Activated naive CD4-positive, alpha-beta T cell (primary cell): ENCODE measurements at places on chromosomes 7 and 10.

DNA sequence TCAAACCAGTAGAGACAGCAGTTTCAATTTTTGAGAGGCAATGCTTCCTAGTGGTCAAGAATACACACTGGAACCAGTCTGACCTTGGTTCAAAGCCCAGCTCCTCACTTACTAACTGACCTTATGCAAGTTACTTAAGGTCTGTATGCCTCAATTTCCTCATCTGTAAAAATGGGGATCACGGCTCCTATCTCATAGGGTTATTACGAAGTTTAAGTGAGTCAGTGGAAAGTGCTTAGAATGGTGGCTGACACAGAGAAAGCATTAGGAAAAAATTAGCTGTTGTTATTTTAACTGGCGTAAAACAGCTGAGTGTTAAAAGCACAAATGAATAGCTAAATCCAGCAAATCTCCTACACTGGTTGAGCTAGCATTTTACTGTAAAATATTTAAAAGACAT lies 162.4 kb upstream of the LAMB4 start:
- DNase-seq: no peak

DNA sequence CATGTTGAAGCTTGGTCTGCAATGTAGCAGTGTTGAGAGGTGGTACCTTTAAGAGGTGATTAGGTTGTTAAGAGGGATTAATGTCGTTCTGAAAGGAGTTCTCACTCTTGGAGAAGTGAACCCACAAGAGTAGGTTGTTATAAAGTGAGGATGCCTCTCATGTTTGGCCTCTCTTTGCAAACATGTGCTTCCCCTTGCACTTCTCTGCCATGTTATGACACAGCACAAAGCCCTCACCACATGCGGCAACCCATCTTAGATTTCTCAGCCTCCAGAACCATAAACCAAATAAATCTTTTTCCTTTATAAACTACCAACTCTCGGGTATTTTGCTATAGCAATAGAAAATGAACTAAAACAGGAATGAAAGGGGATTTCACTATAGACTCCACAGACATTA lies 66.3 kb downstream of the KMT2C start:
- no peak for DNase-seq

- no peak for DNase-seq
Observed at GRCh38 chr10:89003344-89003743, 12.7 kb downstream of the FAS start.

GRCh38 chr7:141410353-141411000 lies 140.7 kb upstream of the AGK start:
- no peak for DNase-seq

GRCh38 chr7:2517026-2517425 lies 2.5 kb upstream of the LFNG start:
- DNase-seq: no peak

DNA sequence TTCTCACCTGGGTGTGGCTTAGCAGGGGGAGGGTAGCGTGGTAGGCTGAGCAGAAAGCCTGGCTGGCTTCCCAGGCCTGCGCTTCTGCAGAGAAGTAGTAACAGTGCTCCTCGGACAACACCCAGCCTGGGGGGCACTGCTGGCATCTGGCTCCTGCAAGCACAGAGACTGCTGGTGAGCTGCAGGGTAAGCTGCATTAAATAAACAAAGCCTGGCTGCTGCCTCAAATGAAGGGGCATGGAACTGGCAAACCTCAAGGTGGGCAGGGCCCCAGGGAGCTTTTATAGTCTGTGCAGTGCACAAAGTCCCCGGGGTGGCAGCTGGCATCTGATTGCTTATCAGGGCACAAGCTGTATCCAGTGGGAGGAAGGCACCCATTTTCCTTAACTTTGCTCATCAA lies 3.9 kb downstream of the KLRG2 start:
- no peak for DNase-seq

DNA sequence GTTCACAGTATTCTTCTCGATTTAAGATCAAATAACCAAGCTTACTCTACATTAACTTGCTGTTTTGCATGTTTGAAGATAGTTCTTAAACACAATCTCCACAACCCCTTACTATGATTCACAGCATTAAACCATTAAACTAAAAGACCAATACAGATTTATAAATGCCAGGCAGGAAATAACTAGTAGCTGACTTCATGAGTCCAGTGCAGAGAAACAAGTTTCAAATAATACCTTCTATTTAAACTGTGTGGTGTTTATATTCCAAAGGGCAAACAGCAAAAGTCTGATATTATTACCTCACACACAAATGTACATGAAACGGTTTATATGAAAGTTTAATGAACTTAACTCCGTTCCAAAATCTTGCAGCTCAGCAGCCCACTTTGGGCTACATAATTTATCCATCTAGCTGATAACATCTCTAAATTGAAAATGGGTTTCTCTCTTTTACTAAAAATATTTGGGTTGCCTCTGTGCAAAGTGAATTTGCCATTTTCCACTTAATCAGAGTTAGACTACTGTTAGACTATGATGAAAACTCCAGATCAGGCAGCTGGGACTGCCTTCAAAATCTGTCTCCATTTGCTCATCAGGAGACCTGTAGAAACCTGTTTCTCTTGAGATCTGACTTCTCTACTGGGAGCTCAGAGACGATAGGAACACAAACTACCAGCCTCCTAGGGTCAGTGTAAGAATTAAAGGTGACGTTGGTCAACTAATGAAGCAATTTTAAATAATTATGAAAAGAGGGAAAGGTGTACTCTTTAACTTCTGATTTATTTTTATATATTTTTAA lies 287.3 kb downstream of the FZD1 start:
- DNase-seq: no peak

DNA sequence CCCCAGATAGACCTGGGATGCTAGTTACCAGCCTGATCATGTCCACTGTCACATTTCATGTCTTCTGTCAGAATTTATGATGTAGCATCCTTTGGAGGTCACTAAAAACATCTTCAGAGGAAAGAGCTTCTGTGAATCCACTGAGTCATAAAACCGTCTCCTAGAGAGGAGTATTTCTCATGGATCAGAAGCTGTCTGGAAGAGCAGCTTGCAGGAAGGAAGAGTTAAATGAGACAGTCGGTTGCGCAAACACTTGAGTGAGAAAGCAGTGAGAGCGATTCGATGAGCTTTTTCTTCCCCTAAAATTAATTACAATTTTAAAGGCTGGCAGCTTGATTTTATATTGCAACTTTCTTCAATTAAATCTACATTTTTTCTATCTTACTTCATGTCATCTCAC lies 47.2 kb upstream of the WDR11 start:
- DNase-seq: no peak

DNA sequence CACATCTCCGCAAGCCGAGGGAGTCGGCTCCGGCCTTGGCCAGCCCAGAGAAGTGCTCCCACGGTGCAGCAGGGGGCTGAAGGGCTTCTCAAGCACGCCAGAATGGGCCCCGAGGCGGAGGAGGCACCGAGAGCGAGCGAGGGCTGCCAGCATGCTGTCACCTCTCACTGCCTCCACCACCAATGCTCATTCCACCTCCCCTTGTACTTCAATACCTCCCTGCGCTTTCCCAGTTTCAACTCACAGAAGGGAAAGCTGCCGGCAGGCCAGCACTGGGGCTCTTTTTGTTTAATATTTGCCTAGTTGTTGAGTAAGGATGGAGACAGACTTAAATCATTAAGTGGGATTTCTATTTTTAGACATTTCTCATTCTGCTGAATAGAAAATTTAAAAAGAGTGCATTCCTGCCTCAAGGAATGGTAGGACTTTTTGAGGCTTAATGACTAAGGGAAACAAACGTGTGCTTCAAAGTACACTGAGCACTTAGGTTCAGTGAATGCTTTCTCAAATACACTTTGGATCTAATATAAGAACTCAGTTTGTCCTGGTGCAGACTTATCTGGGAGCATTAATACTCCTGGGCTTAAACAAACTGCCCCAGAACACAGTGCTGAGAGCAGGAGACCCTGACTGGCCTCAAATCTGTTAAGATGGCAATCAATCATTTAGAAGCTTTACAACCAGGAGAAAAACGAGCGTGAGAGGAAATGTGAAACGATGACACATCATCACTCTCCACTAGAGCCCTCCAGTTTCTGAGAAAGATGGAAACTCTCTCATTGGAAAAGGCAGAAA lies 131.2 kb downstream of the RALA start:
- no peak for DNase-seq

DNA sequence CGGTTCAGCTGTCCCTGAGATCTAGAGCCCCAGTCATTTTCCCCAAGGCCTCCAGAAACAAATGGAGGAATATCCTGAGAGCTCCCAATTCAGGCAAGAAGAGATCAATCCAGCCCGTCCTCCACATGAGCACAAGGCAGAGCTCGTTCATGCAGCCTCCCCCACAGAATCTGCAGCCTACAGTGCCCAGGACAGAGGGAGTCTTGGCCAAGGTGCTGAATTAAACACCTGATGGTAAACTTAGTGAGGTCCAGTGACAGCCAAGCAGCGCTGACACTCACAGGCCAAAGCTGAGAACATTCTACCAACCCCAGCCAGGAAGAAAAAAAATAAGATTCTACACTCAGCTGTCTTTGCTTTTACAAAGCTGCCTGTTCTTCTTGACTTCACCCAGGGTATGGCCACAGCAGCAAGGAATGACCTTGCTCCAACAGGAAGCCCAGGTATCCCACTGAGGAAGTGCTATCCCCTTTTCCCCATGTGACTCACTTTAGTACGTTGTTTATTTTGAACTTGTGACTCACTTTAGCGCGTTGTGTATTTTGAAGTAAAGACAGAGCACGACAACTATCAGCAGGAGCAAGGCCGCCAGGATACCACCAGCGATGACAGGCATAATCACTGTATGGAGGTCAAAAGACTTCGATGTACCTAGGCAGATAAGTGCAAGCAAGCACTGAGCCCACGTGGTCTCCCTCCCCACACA lies 4.4 kb upstream of the CUZD1 start:
- DNase-seq: no peak

DNA sequence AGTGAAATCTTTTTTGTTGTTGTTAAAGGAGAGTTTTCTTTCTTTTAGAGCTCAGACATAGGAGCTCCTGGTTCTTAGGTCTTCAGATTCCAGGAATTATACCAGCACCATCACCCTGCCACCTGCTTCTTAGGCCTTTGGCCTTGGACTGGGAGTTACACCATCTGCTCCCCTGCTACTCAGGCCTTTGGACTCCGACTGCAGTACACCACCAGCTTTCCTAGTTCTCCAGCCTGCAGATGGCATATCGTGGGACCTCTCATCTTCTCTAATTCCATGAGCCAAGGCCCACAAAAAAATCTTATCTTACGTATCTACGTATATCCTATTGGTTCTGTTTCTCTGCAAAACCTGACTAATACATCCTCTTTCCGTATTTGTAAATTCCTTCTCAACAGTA lies 5.1 kb upstream of the TACC2 start:
- no peak for DNase-seq

- no peak for DNase-seq
Observed at GRCh38 chr7:6164491-6164890, 107.9 kb downstream of the CYTH3 start.

GRCh38 chr10:50402466-50402865 lies 151.2 kb upstream of the ASAH2 start:
- no peak for DNase-seq

DNA sequence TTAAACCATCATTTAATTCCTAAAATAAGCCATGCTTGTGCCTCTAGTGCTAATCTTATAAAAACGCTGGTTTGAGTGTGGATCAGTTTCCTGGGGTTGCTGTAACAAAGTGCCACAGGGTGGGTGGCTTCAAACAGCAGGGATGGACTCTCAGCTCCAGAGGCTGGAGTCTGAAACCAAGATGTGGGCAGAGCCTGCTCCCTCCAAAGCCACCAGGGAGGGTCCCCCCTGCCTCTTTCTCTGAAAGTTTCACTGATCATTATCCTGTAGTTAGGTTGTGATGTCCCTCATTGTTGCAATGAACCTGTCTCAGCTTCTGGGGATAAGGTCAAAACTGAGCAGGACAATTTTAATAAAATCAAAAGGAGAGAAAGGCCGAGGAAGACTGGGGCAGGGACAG lies 251.9 kb upstream of the TCERG1L start:
- DNase-seq: no peak

- DNase-seq: no peak
Observed at GRCh38 chr10:106836933-106837663, 327.4 kb downstream of the SORCS1 start.

DNA sequence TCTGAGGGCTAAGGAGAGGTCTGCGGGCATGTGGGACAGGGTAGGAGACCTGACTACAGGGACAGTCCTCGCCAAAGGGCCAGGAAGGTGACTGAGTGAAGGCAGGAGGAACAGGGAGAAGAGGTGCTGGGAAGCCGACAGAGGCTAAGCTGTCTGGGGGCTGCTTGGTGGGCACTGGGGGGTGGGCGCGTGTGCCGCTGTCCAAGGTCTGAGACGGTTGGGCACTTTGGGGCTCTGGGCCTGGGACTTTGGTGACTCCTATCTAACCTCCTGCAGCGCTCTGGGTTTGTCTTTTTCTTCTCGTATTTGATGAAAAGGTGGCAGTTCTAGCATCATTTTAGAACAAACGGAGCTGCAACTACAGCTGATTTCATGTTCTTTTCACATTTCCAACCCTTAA lies 141.5 kb downstream of the C10orf105 start:
- no peak for DNase-seq

- DNase-seq: no peak
Observed at GRCh38 chr7:51234139-51234538, 82.5 kb downstream of the COBL start.

DNA sequence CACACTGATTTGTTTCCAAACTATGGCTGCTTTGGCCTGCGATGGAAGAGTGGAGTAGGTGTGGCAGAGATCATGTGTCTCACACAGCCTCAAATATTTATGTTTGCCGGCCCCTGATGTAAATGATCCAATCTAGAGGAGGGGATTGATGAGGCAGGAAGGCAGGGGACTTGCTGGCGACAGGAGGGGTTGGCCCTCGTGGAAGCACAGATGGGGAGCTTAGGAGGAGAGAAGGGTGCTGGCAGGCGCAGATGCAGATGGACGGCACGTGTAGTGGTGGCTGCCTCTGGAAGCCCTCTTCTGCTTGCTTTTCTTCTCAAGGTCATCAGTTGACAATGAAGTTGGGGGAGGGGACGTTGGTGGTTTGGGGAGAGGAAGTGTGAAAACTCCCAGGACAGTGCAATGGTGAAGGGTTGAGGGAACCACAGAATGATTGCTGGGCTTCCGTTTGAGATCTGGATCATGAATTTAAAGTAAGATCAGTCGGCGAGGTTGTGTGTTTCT lies 15.4 kb downstream of the COL13A1 start:
- no peak for DNase-seq

GRCh38 chr10:130440971-130441370 lies 304.8 kb downstream of the GLRX3 start:
- no peak for DNase-seq

DNA sequence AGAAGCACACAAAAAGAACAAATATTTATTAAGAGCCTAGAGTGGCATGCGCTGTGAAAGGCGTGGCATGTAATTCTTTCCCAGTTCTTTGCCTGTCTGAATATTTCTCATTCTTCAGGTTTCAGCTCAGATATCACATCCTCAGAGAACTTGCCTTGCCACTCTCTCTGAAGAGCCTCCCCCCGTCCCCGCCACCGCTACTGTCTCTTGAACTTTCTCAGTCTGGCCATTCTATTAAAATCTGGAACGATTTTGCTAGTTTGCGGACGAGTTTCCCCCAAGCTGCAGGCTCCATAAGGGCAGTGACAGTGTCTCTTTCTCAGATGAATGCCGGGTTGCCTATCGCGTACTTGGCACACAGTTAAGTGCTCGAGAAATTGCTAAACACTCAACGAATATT lies 787 bp upstream of the PLEKHA1 start:
- no peak for DNase-seq
